ENCODE measurements at places on chromosomes 5 and 9.

- DNase-seq: no peak
These were observed 32.1 kb downstream of the FAM163B start for GRCh38 chr9:133576875-133577736.

- no peak for DNase-seq
These were observed 48.3 kb downstream of the SLCO6A1 start for GRCh38 chr5:102450313-102450990.

GRCh38 chr5:54136516-54137440 is 173.6 kb downstream of the ARL15 start:
- no peak for DNase-seq

DNA sequence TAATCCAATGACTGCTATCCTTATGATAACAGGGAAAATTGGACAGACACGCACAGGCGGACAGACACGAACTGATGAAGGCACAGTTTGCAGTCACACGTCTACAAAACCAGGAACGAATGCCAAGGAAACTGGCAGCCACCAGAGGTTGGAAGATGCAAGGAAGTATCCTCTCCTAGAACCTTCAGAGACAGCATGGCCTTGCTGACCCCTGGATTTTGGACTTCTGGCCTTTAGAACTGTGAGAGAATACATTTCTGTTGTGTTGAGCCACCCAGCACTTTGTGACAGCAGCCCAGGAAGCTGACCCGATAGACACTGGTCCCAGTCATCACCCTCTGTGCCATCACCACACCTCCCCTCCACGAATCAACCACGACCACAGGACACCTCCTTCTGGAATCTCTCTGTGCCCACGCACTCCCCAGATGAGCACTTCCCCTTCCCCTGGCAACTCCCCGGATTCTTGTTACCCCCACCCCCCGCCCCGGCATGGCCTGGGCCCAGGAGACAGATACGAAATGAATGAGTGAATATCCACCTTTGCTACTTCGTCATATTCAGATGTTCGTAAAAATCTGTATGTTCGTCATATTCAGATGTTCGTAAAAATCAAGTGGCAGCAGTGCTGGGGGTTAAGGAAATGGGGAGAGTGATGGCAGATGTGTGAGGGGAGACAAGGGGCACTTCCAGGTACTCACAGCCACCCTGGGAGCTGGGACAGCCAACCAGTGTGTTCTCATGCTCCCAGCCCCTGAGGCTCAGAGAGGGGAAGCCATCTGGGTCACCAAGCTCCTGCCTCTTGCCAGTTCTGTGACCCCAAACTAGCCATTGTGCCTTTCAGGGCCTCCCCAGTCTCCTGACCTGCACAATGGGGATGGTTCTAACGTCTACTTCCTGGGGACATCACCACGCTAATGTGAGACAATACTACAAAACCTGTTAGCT is 18.5 kb downstream of the GBGT1 start:
- DNase-seq: no peak

- DNase-seq: no peak
These were observed 60.7 kb downstream of the HRH2 start for GRCh38 chr5:175718401-175719108.

DNA sequence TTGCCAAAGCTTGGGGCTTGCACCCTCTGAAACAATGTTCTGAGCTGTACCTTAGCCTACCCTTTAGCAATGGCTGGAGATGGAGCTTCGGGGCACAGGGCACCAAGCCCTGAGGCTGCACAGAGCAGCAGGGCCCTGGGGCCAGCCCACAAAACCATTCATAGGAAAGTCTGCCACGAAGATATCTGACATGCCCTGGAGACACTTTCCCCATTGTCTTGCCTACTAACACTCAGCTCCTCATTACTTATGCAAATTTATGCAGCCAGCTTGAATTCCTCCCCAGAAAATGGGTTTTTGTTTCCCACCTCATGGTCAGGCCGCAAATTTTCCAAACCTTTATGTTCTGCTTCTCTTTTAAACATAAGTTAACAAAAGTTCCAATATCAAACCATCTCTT is 105.7 kb downstream of the DTWD2 start:
- peak; percentile 17 for DNase-seq

All from pons (tissue), 1 donor.